Aorta (tissue), 5 donors: ENCODE measurements at places on chromosomes 16 and 17. TPM values are rescaled to one million over a fixed set of nuclear protein-coding genes. Genes with fewer than 3 reads are reported as not detected.

Gene TXNL4B
- 8.9 TPM for total RNA-seq

GRCh38 chr16:20178297-20178696 lies 104.6 kb upstream of the GPR139 start:
- DNase-seq = no peak

Gene MT1G
- 5.3 TPM for total RNA-seq

Gene CFAP97D1
- not detected for total RNA-seq

Gene TNFRSF13B
- total RNA-seq = not detected

DNA sequence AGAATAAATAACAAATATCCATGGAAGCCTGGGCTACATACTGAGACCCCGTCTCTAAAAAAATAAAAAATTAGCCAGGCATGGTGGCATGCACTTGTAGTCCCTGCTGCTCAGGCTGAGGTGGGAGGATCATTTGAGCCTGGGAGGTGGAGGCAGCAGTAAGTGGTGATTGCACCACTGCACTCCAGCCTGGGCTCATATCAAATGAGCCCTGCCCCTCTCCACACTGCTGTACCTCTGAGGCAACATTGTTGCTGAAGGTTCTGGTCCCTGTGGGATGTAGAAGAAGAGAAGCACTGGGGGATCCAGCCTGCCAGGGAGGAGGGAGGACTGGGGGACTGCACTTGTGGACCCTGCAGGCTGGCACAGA lies 11.4 kb upstream of the ARHGAP23 start:
- DNase-seq = no peak

DNA sequence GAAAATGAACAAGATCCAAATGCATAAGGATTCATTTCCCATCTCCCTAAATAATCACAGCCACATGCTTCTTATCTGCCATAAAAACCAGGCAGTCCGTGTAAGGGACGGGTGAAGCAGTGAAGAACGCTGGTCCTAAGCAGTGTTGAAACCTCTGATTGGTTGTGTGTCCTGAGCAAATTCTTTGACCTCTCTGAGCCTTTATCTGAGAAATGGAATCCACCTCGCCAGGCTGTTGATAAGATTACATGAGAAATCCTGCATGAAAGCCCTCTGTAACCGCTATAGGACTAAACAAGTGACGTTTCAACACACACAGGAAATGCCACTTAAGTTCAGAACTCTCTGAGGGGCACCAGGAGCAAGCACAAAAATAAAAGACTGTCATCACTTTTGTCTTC lies 26.8 kb downstream of the GAS7 start:
- DNase-seq = no peak

- no peak for DNase-seq
Measured at GRCh38 chr16:2008009-2008526, 1.6 kb downstream of the ZNF598 start.

Gene TBC1D3H
- total RNA-seq = not detected

GRCh38 chr17:45286286-45286685 lies 24.4 kb upstream of the SPATA32 start:
- no peak for DNase-seq

- DNase-seq = no peak
Measured at GRCh38 chr17:80270104-80270503, 9.5 kb downstream of the RNF213 start.

GRCh38 chr17:45868276-45868675 lies 23.6 kb downstream of the SPPL2C start:
- no peak for DNase-seq

Gene RPRML
- total RNA-seq = 1.4 TPM
